Stimulated activated CD4-positive, alpha-beta T cell treated with anti-CD3 and anti-CD28 coated beads, TNF-alpha, amount 100 ng/mL, for 1 hour (primary cell): ENCODE measurements at places on chromosomes 7 and 10.

DNA sequence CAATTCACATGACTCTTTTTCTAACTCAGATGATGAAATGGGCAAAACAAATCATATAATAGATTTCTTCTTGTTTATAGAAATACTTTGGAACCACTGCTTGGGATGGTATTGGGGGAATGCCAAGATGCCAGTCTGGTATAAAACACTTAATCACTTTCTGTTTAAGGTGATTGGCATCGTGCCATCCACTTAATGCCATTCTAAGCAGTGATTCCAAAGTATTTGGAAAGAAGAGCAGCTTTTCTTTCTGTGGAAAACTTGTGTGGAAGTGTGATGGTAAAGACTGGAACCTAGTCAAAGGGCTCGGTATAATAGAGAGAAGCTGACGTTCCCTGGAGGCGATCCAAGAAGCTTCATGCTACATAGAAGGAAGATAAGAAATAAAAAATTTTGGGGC lies 120.6 kb downstream of the TMEM26 start:
- DNase-seq, result no peak

GRCh38 chr7:30422922-30423321 lies 55.7 kb downstream of the NOD1 start:
- no peak for DNase-seq

- no peak for DNase-seq
Observed at GRCh38 chr10:132576671-132577349, 39.2 kb downstream of the INPP5A start.

DNA sequence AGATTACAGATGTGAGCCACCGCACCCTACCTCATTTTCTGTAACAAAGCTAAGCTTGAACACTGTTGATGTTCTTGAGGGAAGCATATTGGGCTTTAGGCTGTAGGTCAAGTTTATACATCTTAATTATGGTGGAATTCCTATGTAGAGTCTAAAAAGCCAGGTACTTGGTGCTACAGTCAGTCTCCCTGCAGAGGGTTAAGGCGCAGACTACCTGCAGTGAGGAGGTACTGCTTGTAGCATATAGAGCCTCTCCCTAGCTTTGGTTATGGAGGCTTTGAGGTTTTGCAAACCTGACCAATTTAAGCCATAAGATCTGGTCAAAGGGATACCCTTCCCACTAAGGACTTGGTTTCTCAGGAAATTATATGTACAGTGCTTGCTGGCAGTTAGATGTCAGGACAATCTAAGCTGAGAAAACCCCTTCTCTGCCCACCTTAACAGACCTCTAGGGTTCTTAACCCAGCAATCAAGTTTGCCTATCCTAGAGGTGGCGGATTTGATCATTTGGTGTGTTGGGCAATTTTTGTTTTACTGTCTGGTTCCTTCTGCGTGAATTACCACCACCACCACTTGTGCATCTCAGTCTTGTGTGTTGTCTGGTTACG lies 6.0 kb downstream of the PPIA start:
- no peak for DNase-seq

GRCh38 chr10:82335831-82336230 lies 460.8 kb downstream of the NRG3 start:
- DNase-seq, result no peak

GRCh38 chr10:12418000-12418399 lies 68.7 kb downstream of the CAMK1D start:
- no peak for DNase-seq

- DNase-seq, result no peak
Observed at GRCh38 chr10:131811630-131812403, 89.0 kb upstream of the PPP2R2D start.

GRCh38 chr7:77200542-77200941 lies 923 bp upstream of the FGL2 start:
- no peak for DNase-seq

GRCh38 chr10:79926037-79926436 lies 22.9 kb downstream of the SFTPD start:
- DNase-seq, result no peak

GRCh38 chr7:98811299-98811698 lies 58.5 kb downstream of the TMEM130 start:
- DNase-seq, result no peak

DNA sequence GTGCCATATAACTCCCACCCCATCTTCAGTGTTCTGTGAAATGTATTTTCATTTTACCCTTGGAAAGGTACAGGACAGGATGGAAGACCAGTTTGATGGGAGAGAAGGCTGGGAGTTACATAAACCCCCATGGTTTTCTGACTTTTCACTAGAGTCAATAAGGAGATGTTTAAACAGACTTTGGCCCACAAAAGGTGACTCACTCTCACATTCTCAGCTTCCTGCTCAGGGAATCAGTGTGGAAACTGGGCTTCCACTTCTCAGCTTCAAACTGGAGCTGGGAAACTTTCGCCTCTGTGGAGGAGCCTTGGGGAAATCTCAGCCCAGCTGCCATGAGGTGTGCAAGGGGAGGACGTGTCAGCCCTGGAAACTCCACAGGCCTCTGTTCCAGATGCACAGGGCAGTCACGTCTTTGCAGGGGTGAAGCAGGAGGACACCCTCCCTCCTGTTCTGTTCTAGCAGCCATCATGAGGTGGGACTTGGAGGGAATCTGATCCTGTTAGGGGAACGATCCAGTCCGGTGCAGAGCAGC lies 560.5 kb upstream of the GALNT17 start:
- DNase-seq, result no peak
